ENCODE measurements at places on chromosomes 13 and 19. TPM values are rescaled to one million over a fixed set of nuclear protein-coding genes. Genes with fewer than 3 reads are reported as not detected.

The SRRM5 gene
- total RNA-seq, result 0.95 TPM

The LGALS4 gene
- 1.3 TPM for total RNA-seq

The ZNF493 gene
- 29.9 TPM for total RNA-seq

The GPR12 gene
- total RNA-seq, result 2.4 TPM

DNA sequence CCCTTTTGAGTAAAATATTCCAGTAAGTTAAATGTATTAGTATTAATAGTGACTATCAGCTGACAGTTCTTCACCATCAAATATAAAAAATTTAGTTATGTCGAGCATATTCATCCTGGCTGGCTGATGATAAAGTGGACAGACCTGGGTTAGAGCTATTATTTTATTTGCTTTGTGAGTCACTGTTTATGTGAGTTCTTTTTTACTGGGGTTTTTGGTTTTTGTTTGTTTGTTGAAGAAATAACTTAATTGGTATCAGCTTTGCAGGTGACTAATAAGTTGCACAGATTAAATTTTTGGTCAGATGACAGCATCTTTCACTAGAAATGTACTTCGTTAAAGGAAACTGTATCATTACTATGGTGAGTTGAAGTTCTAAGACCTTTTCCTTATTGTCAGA is 224.7 kb downstream of the GGACT start:
- ATAC-seq, result no peak

DNA sequence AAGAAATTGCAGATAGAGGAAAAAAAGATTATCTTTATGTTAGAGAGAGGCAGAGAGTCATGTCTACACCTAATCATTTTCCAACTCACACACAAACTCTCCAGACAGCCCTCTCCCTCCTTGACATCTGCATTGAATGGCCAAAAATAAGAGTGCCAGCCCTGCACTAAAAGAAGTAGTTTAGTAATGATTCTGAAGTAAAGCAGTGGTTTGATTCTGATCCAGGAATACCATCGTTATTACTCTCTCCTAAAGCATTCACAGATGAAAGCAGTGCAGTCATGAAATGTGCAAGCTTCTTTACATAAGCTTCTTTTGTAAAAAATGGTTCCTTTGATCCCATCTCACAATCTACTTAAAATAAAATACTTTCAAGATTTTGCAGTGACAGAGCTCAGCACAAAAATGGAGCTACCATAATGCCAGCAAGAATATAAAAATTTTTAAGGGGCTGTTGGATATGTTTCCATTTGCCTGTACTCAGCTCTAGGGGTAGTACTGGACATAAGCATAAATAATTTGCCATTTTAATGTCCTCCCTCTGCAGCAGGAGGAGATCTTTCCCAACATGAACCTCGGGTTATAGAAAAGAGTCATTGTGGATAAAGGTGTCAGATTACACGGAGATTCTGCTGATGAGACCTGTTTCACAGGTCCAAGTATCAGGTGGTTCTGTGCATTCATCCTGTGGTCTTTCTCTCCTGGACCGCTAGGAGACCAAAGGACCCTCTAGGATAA is 406.3 kb downstream of the DCT start:
- no peak for ATAC-seq

GRCh38 chr19:47698631-47699359 is 14.4 kb upstream of the EHD2 start:
- ATAC-seq, result peak; percentile 5

DNA sequence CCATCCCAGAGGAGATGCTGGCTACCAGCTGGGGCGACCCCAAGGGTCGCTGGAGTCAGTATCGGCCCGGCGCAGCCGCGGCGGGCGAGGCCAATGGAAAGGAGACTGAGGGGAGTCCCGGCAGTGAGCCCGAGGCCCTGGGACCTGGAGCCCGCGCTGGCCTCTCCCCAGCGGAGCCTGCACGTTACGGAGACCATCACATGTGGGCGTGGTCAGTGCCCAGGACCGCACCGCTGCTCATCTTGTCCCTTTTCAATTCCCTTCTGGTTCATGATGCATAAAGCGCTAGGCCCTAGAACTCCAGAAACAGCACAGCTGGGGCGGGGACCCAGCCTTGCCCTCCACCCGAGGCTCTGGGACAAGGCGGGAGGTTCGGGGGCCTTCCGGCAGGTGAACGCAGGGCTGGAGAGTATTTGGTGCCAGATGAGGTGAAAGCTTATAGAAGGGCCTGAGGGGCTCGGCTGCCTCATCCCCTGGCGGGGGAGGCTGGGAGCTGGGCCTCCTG is 8.0 kb downstream of the C19orf25 start:
- ATAC-seq, result peak; percentile 19

GRCh38 chr19:21617740-21618339 is 112.4 kb downstream of the ZNF429 start:
- no peak for ATAC-seq

- peak; percentile 69 for ATAC-seq
Measured at GRCh38 chr19:18013210-18014111, 5.5 kb downstream of the ARRDC2 start.

DNA sequence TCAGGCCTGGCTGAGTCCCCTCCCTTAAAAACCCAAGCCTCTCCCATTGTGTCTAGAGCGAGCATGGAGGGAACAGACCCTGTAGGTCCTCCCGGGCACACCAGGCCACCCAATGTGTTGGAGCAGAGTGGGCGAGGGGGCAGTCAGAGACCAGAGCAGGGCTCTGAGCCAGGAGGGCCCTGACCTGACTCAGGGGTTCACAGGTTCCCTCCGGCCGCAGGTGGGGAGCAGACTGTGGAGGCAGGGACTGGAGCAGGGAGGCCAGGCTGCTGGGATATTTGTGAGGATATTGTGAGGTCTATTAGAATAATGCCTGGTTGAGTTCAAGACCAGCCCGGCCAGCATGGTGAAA is 1.6 kb upstream of the TYROBP start:
- no peak for ATAC-seq

DNA sequence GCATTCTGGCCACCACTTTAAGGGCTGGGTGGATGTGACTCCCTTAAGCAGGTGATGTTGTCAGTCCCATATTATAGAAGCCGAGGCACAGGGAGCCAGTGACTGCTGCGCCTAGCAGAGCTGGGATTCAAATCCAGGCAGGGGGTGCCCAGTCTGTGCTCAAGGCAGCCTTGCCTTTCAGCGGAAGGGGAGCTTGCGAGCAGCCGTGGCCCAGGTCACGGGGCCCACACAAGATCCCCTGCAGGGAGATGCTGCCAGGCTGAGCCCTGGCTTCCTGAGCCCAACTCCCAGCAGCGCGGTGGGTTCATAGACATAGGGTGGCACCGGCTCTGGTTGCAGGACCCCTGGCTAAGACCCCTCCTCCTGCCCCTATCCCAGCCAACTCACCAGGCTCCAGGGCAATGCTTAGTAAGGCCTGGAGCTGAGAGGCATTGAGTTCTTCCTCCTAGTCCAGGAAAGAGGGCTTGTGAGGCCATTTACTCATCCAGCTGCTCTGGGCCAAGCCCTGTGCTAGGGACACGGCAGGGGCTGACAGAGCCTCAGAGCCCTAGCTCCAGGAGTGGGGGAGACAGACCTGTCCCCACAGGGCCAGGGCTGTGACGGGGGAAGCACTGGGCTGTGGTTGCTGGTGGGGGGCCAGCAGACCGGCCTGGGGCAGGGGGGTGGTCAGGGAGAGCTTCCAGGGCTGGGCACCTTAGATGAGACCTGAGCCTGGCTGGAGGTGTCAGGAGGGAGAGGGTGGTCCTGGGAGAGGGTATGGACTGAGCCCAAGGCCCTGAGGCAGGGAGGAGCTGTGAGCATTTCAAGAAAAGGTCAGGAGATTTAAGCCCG is 9.6 kb downstream of the CAPN12 start:
- ATAC-seq, result peak; percentile 22

GRCh38 chr13:92991692-92992091 is 234.9 kb upstream of the GPC6 start:
- no peak for ATAC-seq

DNA sequence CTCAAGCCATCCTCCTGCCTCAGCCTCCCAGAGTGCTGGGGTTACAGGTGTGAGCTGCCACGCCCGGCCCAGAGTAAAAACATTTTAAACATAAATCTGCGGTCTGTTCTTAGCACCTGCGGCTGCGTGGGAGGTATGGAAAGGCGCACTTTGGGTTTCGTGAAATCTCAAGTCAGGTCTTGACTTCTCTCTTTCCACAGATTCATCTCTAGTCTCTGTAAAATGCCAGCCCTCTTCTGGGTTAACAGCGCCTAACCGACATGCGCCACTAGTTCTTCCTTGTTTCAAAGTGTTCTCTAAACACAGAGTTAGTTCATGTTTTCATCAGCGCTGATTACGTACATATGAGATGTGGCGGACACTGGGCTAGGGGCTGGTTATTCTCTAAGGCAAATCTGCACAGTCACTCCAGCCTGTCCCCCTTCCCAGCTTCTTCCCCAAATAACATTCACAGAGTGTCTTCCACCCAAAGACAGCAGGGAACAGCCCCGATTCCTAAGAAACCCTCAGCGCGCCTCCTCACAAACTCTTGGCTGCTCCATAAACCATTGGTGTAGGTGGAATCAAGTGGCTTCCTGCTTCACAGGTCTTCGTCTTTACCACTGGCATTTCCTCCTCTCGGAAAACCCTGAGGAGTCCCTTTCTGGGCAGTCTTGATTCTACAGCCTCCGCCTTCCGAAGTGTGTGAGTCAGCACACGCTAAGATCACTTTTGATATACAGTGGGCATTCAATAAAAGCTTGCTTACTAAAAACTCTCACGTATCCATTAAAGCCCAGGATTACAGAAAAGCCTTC is 1.4 kb downstream of the PARP4 start:
- ATAC-seq, result peak; percentile 36

Measured in motor neuron (in vitro differentiated cells).